ENCODE measurements at places on chromosomes 2 and 18.
A peak's percentile ranks its signal among the peaks of the same experiment; 100 is the strongest.

DNA sequence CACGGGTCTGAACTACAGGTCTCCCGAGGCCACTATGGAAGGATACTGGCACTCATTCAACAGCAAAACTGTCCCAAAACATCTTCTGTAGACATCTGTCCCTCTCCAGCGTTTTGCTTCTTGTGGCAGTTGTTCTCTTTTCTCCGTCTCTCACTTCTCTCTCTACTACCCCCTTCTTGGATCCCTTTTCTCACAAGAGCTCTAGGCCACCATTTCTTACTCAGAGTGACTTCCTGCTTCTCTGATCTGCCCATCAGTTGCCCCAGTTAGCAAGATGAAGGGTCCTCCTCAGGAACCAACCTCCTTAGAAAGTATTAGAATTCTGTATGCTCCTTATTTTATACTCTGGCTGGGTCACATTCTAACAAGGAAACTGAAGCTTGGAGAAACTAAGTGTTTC, 32.6 kb downstream of the BCL2 start:
- DNase-seq: no peak

- DNase-seq: no peak
Observed at GRCh38 chr2:105578166-105578565, 166.5 kb upstream of the NCK2 start.

GRCh38 chr2:223771475-223771874, 65.9 kb downstream of the AP1S3 start:
- no peak for DNase-seq

- DNase-seq: no peak
Observed at GRCh38 chr18:33612632-33613031, 34.6 kb downstream of the ASXL3 start.

- no peak for DNase-seq
Observed at GRCh38 chr18:58544179-58544578, 84.7 kb downstream of the ALPK2 start.

GRCh38 chr2:112183327-112184025, 45.3 kb downstream of the FBLN7 start:
- no peak for DNase-seq

DNA sequence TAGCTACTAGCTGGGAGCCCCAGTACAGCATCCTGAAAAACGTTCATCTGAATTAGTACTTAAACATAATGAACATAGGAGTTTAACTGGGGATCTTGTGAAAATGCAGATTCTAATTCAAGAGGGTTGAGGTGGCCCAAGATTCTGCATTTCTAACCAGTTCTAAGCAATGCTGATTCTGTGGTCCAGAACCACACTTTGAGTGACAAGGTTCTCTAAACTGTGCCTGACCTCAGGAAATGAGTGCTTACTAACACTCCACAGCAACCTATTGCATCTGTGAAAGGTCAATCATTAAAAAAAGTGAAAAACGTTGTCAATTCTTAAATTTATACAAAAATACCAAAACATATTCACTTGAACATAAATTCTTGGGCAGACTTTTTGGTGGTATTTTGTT, 157.1 kb upstream of the ZFP36L2 start:
- no peak for DNase-seq

DNA sequence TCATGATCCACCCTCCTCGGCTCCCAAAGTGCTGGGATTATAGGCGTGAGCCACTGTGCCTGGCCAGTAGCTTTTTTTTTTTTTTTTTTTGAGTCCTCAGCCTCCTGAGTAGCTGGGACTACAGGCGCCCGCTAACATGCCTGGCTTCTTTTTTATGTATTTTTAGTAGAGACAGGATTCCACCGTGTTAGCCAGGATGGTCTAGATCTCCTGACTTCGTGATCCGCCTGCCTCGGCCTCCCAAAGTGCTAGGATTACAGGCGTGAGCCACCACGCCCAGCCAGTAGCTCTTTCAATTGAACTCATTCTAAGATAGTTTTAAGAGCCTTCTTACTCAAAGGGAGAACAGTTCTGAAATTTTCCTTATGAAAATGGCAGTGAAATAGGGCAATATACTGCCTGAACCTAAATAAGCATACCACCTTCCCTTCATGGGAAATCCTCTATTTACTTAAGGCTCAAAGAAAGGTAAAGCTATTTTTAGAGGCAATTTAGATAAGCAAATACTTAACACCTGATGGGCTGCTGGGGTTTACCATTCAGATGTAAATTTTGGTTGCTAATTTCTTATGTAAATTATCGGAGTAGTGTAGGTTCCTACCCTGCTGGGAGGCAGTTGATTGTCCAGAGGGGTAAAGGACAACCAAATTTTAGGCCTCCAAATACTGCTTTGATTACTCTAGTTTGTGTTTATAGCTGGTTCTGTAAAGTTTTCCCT, 144.7 kb downstream of the GREB1L start:
- no peak for DNase-seq

- peak; percentile 3 for DNase-seq
Observed at GRCh38 chr18:40577239-40577980, 1377.6 kb upstream of the PIK3C3 start.

GRCh38 chr2:203021991-203022390, 7.3 kb downstream of the NBEAL1 start:
- DNase-seq: peak; percentile 21

GRCh38 chr2:166766220-166766619, 122.1 kb upstream of the XIRP2 start:
- no peak for DNase-seq

DNA sequence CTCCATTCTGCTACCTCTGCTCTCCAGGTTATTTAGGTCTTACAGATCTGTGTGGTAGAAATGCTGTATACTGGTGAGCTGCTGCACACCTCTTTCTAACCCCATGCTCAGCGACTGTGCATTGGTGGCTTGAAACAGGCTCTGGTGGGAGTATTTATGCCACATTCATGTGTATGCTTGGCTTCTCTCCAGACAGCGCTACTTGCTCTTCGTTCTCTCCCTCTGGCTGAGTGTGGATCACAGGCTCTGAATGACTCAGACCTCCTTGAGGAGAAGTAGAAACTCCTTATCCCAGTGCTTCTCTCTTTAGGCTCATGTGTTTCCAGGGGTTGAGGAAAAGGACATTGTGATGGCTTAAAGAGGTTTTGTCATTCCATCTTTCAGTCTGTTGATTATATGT, 54.9 kb downstream of the FHOD3 start:
- peak; percentile 96 for DNase-seq

GRCh38 chr18:23398401-23398800, 54.7 kb upstream of the RIOK3 start:
- DNase-seq: peak; percentile 41

All from fibroblast of pulmonary artery (primary cell).